ENCODE measurements at places on chromosomes 3 and 15.

DNA sequence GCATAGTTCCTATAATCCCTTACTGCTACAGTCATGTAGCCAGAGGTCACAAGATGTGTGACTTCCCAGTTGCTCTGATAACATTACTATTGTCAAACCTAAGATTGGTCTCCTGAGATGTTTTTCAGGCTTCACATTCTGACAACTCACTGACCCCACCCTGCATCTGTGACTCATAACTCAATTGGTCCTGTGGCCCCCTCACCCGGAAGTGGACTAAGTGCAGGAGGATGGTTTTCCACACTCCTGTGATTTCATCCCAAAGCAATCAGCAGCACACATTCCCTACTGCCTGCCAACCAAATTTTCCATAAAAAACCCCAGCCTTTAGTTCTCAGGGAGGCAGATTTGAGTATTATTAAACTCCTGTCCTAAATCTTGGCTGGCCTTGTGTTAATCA lies 564.9 kb upstream of the ZNF385D start:
- H3K36me3 ChIP-seq = no peaks in the 10 kb centered on the region
- no peak overlapping the region for H3K4me3 ChIP-seq
- H3K27ac ChIP-seq = no peak overlapping the region
- H3K4me1 ChIP-seq = no peaks in the 10 kb centered on the region

GRCh38 chr3:76470285-76470684 lies 569.6 kb upstream of the ROBO2 start:
- no peak overlapping the region for H3K4me3 ChIP-seq
- H3K27ac ChIP-seq = no peak overlapping the region
- DNase-seq = no peak
- H3K36me3 ChIP-seq = no peaks in the 10 kb centered on the region
- H3K27me3 ChIP-seq = no peaks in the 10 kb centered on the region

GRCh38 chr3:140767566-140767965 lies 89.7 kb downstream of the TRIM42 start:
- no peaks in the 10 kb centered on the region for H3K27me3 ChIP-seq
- peaks cover 2% of the 10 kb centered on the region for H3K4me1 ChIP-seq
- H3K27ac ChIP-seq = no peak overlapping the region
- H3K4me3 ChIP-seq = no peak overlapping the region

DNA sequence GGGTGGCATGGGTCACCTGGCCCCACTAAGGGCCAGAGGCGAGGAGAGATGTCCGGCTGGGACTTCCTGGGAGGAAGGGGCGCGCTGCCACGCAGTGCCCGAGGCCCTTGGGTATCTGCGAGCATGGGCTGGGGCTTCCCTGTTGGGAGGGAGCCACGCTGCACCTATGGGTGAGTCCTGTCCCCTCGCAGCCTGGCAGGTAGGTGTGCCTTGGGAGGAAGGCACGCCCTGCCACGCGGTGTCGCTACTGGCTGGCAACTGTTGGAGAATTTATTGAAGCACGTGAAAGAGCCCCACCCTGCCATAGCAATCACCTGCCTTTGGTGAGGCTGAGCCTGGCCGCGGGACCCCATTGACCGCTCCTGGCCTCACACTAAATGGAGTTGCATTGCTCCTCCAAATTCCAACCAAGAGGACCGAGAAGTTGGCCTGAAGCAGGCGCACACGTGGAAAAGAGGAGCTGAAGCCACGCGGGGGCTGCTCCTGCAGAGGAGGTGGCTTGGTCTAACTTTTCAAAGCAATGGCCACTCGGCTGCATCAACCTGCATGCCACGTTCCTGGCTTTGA lies 134.2 kb downstream of the TJP1 start:
- DNase-seq = no peak
- H3K4me1 ChIP-seq = no peaks in the 10 kb centered on the region
- no peak overlapping the region for H3K4me3 ChIP-seq
- H3K36me3 ChIP-seq = no peaks in the 10 kb centered on the region
- peaks cover 16% of the 10 kb centered on the region for H3K27me3 ChIP-seq

- no peaks in the 10 kb centered on the region for H3K27me3 ChIP-seq
- H3K4me1 ChIP-seq = peaks cover 67% of the 10 kb centered on the region
- H3K4me3 ChIP-seq = peak overlapping the region; percentile 26
- peaks cover 17% of the 10 kb centered on the region for H3K36me3 ChIP-seq
These were observed 60.8 kb upstream of the ARHGEF3 start for GRCh38 chr3:56862352-56863062.

DNA sequence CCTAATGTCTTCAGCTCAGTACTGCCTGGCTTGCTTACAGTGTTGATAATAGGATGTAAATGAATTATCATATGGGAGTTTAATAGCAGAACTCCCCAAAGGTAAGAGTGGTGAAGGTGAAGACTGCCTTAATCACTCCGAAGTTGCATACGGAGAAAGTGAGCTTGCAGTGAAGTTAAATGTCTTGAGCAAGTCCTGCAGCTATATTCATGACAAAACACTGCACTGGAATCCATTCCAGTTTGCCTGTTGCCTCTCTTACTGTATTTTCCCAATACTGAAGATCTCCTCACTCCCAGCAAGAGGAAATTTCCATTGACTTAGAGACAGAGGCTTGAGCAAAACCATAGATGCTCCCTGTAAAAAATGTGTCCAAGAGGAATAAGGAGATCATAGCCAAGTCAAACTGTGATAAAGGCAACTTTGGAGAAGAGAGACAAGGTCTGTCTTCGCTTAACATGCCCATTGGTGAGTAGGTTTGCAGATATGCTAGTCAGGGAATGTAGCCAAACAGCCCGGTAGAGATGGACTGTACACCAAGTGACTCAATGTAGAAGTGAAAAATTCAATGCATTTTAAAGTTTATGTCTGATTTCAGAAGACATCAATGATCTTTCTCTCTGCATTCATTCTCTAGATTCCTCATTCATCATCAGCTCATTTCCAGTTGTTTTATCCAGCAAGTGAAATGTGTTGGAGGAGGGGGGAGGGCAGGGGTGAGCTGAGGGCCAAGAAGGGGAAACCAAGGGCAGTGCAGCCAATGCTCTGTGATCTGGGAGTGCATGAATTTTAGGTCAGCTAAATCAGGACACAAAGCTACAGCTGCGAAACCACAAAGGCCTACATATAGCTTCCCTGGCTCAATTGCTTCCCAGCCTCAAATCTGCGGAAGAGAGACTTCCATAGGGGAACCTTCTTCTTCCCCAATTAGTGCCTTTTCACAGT lies 667.1 kb upstream of the NR2F2 start:
- H3K4me3 ChIP-seq = no peak overlapping the region
- no peaks in the 10 kb centered on the region for H3K36me3 ChIP-seq
- no peak overlapping the region for H3K27ac ChIP-seq
- peaks cover 28% of the 10 kb centered on the region for H3K27me3 ChIP-seq
- no peak for DNase-seq
- H3K4me1 ChIP-seq = no peaks in the 10 kb centered on the region

DNA sequence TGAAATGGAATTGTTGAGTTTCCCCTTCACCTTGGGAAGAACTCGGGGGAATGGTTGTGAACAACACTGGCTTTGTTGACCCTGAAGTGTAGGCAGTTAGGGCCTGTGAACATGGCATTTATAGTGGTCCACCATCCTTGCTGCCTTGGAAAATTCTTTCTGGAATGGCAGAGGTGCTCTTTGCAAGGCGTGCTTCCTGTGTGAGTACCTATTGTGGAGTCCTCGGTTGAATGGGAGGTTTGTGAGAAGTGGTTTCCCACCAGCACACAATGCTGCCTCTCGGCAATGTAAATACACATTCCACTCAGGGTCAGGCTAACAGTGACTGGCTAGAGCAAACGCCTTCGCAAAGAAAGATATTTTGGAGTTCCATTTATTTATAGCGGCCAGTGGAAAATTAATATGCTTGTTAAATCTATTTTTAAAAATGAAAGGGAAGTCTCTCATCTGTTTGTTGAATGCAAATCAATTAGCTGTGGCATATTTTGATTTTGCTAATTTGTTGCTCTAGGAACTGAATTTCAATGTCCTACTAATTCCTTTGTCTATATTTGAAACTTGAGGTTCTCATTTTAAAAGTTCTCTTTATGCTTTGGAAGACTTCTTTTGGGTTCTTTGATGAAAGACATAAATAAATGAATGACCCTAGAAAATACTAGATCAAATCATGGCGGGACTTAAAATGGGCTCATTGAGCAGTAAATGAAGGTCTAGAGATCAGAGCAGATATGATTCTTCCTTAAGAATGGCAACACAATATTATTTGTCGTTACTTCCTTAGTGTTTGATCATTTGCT lies 59.5 kb downstream of the FNDC3B start:
- H3K4me3 ChIP-seq = no peak overlapping the region
- peaks cover 71% of the 10 kb centered on the region for H3K4me1 ChIP-seq
- DNase-seq = no peak
- H3K27me3 ChIP-seq = no peaks in the 10 kb centered on the region
- H3K27ac ChIP-seq = no peak overlapping the region

DNA sequence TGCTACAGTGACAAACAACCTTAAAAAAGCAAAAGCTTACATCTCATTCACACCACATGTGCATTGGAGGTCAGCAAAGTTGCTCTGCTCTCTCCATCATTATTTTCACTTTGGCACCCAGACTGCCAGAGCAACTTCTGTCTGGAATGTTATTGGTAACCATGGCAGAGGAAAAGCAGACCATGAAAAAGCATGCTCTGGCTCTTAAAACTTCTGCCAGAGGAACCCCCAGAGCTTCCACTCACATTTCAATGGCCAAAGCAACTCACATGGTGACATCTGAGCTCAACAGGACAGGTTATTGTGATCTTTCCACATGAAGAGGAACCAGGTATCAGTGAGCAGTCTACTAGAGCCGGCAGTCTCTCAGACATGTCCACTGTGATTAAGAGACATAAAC lies 21.9 kb upstream of the FRMD5 start:
- peaks cover 36% of the 10 kb centered on the region for H3K27me3 ChIP-seq
- H3K4me1 ChIP-seq = no peaks in the 10 kb centered on the region
- no peak overlapping the region for H3K4me3 ChIP-seq
- no peaks in the 10 kb centered on the region for H3K36me3 ChIP-seq
- no peak for DNase-seq
- no peak overlapping the region for H3K27ac ChIP-seq

Data from activated naive CD8-positive, alpha-beta T cell treated with anti-CD3 and anti-CD28 coated beads for 36 hours (primary cell).